ENCODE measurements at places on chromosomes 2 and 18.

- no peak for DNase-seq
Measured at GRCh38 chr2:12896318-12896982, 179.7 kb downstream of the TRIB2 start.

GRCh38 chr2:3575534-3576262 lies 638 bp downstream of the RPS7 start:
- DNase-seq, result peak; percentile 11

GRCh38 chr2:13106302-13106701 lies 389.6 kb downstream of the TRIB2 start:
- no peak for DNase-seq

GRCh38 chr2:102968375-102968774 lies 206.5 kb downstream of the TMEM182 start:
- no peak for DNase-seq

GRCh38 chr18:29153091-29153490 lies 976.2 kb upstream of the CDH2 start:
- no peak for DNase-seq

- no peak for DNase-seq
Measured at GRCh38 chr2:38602136-38602731, 494 bp downstream of the HNRNPLL start.

DNA sequence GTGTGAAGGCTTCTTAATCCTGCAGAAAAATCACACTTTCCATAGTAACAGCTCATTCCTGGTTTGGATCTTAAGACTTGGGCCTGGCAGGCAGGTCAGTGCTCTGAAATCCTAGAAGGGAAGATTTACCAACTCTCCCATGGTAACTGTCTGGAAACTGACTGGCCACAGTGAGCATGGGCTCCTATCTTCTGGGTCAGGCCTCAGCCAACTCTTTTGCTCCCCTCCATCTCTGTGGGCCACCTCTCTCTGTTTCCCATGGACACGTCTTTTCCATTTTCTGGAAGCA lies 86.7 kb downstream of the ACAA2 start:
- no peak for DNase-seq

GRCh38 chr18:59006461-59007067 lies 133.1 kb upstream of the SEC11C start:
- no peak for DNase-seq

GRCh38 chr2:222364285-222364895 lies 60.0 kb upstream of the SGPP2 start:
- no peak for DNase-seq

- DNase-seq, result no peak
Measured at GRCh38 chr2:137231628-137232027, 466.3 kb downstream of the THSD7B start.

DNA sequence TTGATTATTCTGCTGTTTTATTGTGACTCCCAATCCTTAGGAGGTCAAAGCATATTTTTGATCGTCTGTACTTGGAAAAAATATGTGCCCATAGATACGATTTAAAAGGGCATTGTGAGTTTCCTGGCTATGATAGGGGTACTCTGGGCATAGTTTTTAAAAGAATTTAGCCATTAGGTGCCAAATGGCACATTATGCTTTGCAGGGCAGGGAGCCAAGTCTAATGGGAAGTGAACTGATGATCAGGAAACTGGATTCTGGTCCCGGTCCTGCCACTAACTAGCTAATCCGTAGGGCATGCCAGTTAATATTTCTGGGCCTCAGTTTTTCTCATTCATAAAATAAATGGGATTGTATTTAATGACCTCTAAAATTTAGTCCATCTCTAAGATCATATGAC lies 189.3 kb downstream of the LTBP1 start:
- DNase-seq, result no peak

DNA sequence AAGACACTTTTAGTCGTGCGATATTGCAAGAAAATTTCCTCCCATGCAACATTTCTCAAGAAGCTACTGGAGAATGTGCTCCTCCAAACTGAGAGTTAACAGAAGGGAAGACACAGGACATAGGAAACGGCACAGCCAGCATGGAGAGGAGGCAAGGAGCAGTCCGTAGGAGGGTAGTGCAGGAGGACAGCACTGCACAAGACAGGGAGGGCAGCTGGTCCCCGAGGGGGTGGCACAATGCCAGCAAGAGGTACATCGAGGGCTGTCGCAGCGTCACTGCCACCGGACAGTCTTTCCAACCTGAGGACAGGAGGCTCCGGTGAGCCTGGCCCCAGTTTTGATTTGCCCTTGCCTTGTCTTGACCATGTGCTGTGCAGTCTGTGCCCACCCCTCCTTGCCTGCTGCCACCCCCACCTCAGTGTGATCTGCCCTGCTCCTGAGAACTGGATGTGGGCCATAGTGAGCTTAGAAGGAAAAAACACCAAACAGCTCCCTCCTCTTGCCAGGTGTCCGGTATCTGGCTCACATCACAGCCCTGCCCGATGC lies 81.6 kb upstream of the LAPTM4A start:
- no peak for DNase-seq

DNA sequence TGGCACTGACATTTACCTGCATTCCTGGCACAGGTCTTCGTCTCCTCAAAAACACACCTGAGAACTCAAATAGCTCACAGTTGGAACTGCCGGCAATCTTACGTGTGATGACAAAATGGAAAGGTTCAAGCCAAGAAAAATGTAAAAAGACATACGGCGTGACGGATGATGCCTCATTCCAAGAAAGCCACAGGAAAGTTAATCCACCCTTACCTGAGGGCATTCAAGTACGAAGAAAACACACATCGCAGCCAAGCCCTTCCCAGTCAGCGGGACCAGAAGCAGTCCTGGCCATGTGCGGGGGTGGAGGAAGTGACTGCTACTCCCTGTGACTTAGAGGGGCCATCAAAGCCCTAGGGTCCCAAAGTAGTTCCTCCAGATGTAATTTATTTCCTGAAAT lies 986.3 kb upstream of the CELF4 start:
- no peak for DNase-seq

DNA sequence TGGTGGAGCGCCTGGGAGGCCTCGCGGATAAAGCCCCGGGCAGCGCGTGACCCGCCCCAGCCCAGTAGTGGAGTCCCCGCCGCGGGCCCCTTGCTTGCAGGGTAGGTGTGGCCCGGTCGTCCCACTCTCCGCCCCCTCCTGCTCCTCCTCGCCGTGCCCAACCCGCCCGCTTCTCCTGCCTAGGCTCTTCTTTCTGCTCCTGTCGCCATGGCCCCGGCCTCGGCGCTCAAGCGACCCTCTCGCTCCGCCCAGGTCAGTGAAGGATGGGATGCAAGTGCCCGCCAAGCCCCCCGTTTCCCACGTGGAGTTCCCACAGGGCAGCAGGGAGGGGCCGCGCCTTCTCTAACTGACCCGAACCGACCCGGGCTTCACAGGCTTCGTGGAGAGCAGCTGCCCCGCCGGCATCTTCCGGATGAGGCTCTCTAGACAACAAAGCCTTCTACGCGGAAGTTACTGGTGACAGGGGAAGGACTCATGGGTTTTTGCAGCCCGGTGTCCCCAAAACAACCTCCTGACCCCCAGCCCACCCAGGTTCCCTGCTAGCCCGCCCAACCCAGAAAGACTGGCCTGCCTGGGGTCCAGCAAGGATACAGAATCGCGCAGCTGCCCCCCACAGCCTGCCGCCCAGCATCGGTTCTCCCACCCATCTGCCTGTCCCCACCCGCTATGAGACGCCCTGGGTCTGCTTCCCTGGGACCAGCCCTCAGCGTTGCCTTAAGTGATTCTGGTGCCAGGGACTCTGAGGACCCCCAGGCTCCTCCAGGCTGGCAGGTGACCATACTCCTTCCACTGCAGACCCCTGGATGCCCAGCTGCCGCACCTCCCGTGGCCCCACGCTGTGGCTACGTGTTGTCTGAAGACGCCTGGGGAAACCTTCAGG lies 32.8 kb downstream of the TTC32 start:
- DNase-seq, result no peak

DNA sequence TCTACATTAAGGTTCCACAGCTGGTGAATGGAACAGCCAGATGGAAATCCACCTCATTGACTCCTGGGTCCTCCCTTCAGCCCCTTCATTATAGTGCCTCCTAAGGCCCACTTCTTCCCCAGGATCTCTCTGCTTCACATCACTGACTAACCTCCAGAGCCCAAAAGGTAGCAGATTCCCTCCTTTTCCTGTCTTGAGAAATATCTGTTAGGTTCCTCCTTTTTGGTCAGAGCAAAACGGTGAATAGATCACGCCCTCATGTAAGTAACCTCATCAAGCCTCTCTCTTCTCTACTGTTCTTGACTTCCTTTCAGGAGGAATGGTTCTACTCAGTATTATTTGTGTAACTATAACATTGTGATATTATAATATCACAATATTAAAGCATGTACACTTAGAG lies 155.0 kb upstream of the SRD5A2 start:
- DNase-seq, result no peak

DNA sequence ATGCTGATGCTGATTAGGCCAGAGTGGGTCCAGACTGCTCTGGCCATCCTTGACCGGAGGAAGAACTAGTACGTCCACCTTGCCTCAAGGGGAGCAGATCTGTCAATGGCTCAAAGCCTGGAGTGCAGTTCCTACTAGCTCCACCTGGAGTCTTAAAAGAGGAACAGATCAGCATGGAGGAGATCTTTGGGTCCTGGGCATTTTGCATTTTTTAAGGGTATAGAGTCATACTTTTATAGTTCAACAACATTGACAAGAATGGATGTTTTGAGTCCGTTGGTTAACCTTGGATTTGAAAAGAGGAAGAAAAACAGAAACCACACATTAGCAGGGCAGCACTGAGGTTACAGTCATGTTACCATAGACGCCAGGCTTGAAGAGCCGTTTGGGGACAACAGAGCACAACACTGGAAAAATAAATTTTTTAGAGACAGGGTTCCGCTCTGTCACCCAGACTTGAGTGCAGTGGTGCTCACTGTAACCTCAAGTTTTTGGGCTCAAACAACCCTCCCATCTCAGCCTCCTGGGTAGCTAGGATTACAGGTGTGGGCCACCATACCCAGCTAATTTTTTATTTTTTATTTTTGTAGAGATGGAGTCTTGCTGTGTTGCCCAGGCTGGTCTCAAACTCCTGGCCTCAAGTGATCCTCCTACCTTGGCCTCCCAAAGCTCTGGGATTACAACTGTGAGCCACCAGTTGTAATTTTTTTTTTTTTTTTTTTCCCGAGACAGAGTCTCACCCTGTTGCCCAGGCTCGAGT lies 78.5 kb downstream of the PRKCE start:
- peak; percentile 42 for DNase-seq

GRCh38 chr2:96464061-96464460 lies 41.1 kb downstream of the NEURL3 start:
- no peak for DNase-seq

DNA sequence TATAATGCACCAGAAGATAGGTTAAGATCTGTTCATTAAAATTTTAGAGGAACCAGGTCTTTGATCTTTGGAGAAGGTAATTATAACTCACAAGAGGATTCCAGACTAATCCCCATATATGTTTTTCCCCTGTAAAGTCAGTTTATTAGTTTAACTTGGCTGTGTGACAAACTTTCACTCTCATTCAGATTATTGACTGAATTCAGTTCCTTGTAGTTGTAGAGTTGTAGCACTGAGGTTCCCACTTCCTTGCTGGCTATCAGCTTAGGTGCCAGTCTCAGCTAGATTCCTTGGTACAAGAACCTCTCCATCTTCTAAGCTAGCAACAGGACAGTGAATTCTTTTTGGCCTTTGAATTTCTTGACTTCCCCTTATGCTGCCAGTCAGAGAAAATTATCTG lies 19.1 kb downstream of the REG1A start:
- no peak for DNase-seq

DNA sequence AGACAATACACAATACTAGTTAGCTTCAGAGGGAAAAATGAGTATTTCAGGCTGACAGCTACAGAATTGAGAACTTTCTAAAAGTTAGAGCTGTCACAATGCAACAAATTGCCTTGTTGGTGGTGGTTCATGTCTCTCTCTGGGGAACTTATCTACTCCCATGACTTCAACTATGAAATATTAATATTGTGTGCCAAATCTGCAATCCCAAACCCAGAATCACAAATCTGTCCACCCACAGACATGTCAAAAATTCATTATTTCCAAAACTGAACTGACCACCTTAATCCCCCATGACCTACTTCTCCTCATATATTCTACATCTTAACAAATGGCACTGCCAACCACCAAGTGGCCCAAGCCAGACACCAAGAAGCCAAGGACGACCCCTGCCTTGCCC lies 143.5 kb downstream of the TCF4 start:
- DNase-seq, result no peak

GRCh38 chr2:136117391-136117841 lies 533 bp downstream of the CXCR4 start:
- DNase-seq, result peak; percentile 32

DNA sequence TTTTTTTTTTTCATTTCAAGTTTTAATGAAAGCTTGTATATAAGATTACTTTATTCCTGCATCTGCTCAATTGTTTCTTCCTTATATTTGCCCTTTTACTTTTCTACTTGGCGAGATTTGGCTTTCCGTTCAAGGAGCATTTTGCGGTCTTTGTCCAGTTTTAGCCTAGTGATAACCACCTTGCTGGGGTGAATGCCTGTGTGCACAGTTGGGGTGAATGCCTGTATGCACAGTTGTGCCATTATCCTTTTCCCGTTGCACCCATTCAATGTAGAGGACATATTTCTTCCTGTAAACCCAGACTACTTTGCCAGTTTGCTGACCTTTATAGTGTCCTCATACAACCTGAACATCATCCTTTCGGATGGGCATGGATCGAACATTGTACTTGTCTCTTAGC lies 12.0 kb downstream of the ZNF236 start:
- DNase-seq, result no peak

GRCh38 chr2:15383695-15384350 lies 177.3 kb downstream of the NBAS start:
- no peak for DNase-seq

DNA sequence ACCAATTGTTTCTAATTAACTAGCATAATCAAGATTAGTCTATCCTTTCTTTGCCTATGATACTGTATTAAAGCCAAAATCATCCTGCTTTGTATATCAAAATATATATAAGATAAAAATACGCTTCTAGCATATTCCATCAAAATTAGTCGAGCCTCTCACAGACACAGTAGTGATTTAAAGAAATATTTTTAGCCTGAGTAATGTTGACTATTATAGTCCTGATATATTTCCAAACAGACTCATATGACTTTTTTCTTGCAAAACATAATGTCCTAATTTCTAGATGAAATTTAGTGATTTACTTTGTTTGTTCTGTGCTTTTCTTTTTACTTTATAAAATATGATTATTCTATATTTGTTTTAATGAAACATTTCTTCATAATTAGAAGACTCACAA lies 30.9 kb downstream of the FAP start:
- DNase-seq, result no peak

- DNase-seq, result no peak
Measured at GRCh38 chr2:199273042-199273511, 184.7 kb downstream of the SATB2 start.

DNA sequence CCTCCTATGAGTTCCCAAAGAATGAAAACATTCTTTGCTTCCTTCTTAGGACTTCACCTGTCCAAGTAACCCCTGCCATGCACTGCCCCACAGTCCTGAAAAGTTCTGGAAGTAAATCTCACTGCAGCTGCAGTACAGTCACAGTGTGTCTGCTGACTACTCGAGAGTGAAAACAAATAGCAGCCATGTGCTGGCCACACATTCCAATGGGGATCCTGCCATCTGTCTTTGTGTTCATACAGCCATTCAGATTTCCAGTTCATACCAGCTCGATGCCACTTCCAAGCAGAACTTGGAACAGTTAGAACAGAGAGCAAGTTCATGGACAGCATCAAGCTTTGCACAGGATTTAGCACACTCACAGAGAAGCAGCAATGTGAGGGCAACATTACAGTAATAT lies 629.9 kb upstream of the ACVR2A start:
- no peak for DNase-seq

Data from ACHN (cell line).